Activated T-cell treated with anti-CD3 and anti-CD28 coated beads for 1 hour (primary cell): ENCODE measurements at places on chromosomes 5 and 9.

- DNase-seq, result no peak
These were observed 21.2 kb downstream of the MEGF9 start for GRCh38 chr9:120692901-120693699.

DNA sequence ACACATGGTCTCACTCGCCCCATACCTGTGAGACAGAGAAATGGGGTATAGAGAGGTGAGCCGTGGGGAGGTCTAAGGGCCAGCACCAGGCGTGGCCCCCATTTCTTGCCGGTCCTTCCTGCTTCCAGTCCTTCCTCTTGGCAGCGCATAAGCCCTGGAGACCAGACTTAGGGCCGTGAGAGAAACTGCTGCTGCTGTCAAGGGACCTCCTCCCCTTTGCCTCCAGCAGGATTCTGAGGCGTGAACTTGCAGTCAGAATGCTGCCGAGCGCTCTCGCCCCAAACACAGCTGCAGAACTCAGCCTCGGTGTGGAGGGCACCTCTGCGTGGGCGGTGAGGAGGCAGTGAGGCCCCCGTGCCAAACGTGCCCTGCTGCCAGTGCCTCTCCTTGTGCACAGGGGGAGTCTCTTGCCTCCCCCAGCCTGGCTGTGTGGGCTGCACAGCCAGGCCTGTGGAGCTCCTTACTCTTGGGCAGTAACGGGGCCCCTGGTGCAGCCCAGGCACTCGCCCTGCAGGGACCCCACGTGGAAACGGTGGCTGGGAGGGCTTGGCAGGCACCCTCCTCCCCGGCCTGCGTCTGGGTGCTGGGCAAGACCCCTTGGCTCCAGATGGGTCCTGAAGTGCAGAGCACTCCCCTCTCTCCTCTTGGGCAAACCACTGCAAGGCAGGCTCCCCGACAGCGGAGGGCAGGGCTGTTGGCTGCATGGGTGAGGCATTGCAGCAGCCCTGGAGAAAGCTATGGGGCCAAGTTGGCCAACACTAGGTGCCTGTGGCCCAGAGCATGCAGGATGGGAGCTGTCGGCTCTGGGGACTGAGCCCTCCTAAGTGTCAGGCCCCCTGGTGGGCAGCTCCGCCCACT lies 85.4 kb downstream of the RXRA start:
- DNase-seq, result no peak

DNA sequence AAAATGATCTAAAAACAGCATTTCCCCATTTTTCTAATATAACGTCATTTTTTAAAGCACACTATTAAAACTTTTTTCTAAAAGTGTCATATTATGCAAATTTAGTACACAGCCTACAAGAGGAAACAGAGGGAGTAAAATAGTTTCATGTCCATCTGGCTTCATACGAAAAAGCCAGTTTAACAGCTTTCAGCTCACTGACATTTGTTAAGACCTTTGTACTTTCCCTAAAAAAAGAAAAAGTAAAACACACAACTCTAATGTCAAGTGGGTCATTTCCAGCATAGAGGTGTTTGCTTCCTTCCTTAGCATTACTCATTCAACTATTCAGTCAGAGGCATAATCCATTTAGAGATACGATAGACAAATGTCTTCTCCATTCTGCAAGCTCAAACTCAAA lies 49.4 kb downstream of the ABHD17B start:
- no peak for DNase-seq

DNA sequence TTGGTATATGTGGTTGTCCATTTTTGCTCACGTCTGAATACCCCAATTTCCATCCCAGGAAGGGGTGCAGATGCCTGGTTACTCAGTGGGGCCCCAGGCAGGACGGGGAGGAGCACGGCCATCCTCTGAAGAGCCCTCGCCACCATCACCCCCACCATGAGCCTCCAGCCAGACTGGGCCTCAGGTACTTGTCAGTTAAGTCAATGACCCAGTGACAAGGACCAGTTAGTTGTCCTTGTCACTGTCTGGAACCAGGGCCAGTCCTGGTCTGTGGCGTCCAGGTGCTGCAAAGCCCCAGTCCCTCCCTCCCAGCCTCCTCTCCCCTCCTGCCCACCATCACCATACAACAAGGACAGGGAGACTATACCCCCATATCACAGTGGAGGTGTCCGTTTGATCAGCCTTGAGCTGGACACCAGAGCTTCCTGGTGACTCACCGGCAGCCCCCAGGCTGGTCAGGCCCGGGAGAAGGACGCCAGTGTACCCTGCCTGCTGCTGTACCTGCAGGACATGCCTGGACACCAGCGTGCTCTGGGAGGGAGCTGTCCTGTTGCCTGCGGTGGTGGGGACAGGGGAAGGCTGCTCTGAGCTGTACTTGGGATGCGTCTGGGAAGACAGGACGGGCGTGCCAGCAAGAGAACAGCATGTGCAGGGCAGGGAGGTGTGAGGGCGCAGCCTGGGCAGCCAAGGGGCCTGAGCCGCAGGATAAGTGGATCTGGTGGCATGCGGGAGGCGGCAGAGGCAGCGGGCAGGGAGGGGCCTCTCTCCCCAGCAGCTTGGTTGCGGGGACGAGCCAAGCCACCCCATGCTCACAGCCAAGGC lies 32.6 kb upstream of the TTLL11 start:
- no peak for DNase-seq

GRCh38 chr9:73118898-73119554 lies 32.6 kb upstream of the ANXA1 start:
- no peak for DNase-seq

DNA sequence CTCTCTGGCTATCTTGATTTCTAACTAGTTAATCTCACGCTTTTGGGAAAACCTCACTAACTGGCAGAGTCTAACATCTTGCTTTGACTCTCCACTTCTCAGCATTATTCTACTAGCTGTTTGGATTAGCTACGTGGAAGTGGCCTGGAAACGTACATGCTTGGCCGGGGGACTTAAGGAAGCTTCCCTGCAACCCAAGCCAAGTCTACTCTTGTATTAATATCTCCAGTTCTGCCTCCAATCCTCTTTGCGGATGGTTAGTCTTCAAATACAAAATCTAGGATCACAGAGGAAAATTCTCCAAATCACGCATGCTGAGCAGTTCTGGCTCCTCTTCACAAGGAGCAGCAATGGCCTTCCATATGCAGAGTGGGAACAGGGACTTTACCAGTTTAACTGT lies 51.8 kb upstream of the RETREG1 start:
- DNase-seq, result no peak

- no peak for DNase-seq
These were observed 176.8 kb downstream of the MACROH2A1 start for GRCh38 chr5:135222171-135222681.

GRCh38 chr9:109910671-109911518 lies 130.9 kb downstream of the PALM2AKAP2 start:
- no peak for DNase-seq

DNA sequence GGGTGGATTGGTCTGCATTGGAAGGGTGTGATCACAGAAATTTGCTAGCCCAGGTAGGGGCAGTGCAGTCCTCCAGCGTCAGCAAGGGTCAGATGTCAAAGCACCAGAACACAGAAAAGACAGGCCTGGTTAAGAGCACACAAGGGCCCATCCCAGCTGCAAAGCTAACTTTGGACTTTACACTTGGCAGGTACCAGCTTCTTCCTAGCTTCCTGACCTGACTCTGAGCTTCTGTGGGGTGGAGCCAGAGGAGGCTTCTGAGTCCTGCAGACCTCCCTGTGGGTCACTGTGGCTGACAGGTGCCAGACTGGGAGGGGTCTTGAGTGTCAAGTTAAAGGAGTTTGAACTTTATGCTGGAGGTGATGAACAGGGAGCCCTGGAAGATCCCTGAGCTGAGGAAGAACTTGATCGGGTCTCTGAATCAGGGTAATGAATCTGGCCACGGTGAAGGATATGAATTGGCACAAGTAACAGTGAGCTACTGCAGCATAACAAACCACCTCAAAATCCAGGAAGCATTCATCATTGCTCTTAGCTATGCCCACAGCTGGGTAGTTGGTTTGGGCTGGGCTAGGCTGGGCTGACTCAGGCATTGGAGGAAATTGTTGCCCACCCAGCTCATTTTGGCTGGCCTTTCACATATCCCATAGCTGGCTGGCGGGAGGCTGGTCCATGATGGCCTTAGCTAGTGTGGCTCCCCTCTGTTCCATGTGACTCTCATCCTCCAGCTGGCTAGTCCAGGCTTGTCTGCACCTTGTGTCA lies 63.4 kb downstream of the BARX1 start:
- DNase-seq, result no peak

DNA sequence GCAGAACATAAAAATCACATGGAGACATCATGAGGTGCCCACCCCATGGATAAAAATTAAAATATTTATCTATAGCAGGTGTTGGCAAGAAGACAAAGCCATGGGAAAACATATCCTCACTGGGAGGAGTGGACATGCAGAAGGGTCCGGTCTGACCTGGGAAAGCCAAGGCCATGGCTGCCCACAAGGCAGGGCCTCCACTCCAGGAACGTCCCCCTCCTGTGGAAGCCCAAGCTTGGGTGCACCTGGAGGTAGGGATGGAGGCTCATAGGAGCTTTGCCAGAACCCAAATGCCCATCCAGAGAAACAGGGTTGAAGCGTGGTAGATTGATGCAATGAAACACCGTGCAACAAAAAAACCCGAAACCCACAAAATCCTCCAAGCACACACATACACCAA lies 81.4 kb upstream of the COL5A1 start:
- DNase-seq, result no peak

DNA sequence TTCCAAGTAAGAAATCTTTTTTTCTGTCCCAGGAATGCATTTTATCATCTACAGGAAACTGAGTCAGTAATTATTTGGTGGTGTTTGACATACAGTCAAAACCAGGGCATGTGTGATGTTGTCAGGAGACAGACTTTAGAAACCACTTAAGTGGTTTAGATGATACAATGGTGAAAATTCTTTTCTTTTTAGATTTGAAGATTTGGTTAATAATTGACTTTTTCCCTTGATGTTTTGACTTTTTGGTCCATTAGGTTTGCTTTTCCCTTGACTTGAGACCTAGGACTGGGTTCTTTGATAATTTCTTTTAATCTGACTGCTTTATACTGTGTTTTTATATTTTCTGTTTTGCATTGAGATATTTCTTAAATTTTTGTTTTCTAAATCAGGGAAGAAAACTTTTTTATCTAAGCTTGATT lies 85.2 kb downstream of the RASGRF2 start:
- no peak for DNase-seq

- DNase-seq, result no peak
These were observed 409.1 kb upstream of the GRIA1 start for GRCh38 chr5:153081385-153081784.

GRCh38 chr9:128124873-128125579 lies 2.5 kb downstream of the PTGES2 start:
- DNase-seq, result no peak

- DNase-seq, result no peak
These were observed 202.6 kb downstream of the DENND1A start for GRCh38 chr9:123727332-123727731.

GRCh38 chr5:133307275-133307674 lies 255.5 kb downstream of the HSPA4 start:
- DNase-seq, result no peak

DNA sequence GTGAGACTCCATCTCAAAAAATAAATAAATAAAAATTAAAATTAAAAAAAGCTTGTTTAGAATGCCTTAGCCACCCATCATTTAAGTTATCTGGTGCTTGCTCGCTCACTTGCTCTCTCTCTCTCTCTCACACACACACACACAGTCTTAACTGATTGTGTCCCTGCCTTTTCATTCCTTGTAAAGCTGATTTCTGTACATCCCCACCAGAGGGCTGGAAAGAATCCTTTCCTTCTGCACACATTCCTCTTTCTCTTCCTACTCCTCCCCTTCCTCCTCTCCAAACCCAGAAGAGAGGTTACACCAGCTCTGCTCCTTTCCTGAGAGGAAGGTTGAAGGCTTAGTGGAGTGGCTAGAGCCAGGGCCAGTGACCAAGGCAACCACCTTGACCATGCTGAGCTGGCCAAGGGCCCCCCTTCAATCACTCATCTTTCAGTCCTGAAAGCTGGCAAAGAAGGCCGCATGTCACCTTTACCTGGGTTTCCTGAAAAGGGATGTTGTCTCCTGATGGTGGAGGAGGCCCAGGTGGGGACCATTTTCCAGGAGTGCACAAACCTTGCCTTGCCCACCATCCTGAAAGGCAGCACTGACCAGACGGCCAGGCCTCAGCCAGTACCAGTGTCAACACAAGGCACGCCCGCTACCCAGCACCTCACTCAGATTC lies 25.6 kb downstream of the STK10 start:
- no peak for DNase-seq

DNA sequence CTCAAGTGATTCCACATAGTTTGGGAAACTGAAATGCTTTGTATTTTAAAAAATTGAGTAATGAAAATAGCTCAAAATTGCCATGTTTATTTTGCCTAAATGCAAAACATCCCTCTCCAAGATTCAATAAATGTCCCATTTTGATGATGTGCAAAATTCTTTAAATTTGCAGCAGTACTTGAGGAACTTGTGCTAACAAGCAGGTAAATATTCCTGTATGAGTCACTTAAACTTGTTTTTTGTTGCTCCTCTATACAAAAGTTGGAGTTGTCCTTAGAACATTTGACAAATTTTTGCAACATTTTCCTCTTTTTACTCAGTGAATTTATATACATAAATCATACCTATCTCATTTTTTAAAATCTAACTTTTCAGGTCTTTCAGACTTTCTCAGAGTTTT lies 280.2 kb downstream of the CDH12 start:
- DNase-seq, result no peak

- no peak for DNase-seq
These were observed 346 bp downstream of the ATOX1 start for GRCh38 chr5:151758141-151758429.

GRCh38 chr5:169354921-169355320 lies 54.0 kb upstream of the SLIT3 start:
- DNase-seq, result no peak

DNA sequence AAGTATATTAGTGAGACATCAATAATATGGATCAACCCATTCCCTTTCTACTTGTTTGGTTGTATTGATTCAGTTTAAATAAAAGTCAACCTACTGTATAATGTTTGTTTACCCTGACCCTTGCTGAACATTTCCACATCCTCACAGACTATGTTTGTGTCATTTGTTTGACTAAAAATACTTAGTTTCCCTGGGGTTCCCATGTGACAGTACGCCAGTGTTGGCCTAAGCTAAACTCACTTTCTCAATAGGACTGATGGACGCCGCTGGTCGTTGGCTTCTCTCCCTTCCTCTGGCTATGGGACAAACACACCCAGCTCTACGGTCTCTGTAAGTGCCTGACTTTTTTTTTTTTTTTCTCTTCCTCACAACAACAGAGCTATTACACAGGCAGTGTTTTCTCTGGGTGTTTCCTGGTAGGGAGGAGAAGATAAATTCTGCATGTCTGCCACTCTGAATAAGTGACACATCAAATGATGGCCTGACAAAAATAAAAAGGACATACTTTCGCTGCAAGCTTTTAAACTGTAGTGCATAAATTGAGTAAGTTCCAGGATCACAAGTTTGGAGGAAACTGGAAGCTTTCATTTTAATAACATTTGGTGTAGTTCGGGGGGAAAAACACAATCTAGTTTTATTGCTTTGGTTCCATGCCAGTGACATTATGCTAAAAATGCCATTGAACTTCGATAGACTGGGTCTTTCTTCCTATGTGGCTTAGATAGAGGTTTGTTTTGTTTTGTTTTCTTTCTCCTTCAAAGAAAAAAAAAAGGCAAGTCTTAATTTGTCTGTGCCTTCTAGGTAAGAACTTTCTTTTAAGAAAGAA lies 101.0 kb downstream of the CD180 start:
- DNase-seq, result no peak

GRCh38 chr9:117414220-117414905 lies 494 bp downstream of the ASTN2 start:
- DNase-seq, result no peak

- no peak for DNase-seq
These were observed 1.1 kb upstream of the SNX24 start for GRCh38 chr5:122844136-122844909.
